SHP77 (cell line): ENCODE measurements at places on chromosomes 7 and 10.

- no peak for DNase-seq
These were observed 58.0 kb downstream of the PDSS1 start for GRCh38 chr10:26755443-26755903.

GRCh38 chr7:3408814-3409595, 108.0 kb downstream of the SDK1 start:
- no peak for DNase-seq

- DNase-seq = no peak
These were observed 298.7 kb upstream of the LRRTM3 start for GRCh38 chr10:66627156-66627555.

DNA sequence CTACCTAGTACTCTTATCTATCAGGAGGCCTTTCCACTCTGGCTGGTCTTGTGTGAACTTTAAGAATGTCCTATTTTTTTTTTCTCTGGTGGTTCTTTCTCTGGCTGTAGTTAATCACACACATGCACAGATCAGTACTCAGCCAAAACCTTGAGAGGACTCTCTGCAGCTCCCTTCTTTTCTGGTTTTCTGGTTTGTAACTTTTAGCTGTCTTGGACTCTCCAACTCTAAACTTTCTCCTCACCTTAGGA, 54.9 kb upstream of the HELLS start:
- no peak for DNase-seq

GRCh38 chr7:157446322-157446721, 109.5 kb downstream of the DNAJB6 start:
- DNase-seq = no peak

- DNase-seq = no peak
These were observed 734 bp downstream of the CHST3 start for GRCh38 chr10:71964743-71965515.

- no peak for DNase-seq
These were observed 9.3 kb downstream of the KLHL7 start for GRCh38 chr7:23114896-23115295.

GRCh38 chr10:11086177-11086840, 68.6 kb downstream of the CELF2 start:
- DNase-seq = no peak

- no peak for DNase-seq
These were observed 101.7 kb upstream of the KLF6 start for GRCh38 chr10:3886641-3887251.
